Glutamatergic neuron (in vitro differentiated cells): ENCODE measurements at places on chromosomes 11 and 22.

GRCh38 chr11:62144641-62145255, 20.9 kb downstream of the INCENP start:
- DNase-seq = no peak

DNA sequence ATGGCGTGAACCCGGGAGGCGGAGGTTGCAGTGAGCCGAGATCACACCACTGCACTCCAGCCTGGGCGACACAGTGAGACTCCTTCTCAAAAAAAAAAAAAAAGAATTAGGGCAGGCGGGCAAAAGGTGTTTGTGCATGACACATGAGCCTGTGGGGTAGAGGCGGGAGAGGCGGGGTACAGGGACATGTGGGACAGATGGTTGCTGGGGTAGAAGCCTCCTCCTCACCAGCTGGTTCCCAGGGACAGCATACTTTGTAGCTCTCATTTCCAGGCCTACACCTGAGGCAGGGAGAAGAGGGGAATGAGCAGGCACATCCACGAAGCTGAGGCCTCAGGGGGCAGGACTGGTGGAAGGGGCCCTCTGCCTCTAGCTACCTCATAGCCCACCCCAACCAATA, 23.7 kb downstream of the YWHAH start:
- no peak for DNase-seq

DNA sequence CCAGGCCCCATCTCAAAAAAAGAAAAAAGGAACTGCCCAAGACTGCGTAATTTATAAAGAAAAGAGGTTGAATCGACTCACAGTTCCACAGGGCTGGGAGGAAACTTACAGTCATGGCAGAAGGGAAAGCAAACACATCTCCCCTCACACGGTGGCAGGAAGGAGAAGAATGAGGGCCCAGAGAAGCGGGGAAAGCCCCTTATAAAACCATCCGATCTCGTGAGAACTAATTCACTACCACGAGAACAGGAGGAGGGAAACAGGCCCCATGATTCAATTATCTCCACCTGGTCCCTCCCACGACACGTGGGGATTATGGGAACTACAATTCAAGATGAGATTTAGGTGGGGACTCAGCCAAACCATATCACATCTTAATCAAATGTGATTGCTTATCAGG, 82.2 kb downstream of the BUD13 start:
- no peak for DNase-seq

DNA sequence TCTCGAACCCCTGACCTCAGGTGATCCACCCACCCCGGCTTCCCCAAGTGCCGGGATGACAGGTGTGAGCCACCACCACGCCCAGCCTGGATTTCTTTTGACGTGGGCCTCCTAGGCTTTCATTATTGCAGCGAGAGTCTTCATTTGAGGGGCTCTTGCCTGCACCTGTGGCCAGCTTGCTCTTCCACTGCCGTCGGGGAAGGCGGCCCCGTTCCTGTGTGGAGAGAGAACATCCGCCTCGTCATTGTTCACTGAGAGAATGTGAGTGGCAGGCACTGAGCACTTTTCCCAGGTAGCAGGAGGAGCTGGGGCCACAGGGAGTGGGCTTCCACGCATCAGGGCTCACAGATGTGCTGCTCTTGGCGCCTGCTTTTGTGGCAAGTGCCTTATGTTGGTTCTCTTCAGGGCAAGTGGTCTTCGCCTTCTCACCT, 365.0 kb downstream of the TBC1D22A start:
- peak; percentile 14 for DNase-seq

DNA sequence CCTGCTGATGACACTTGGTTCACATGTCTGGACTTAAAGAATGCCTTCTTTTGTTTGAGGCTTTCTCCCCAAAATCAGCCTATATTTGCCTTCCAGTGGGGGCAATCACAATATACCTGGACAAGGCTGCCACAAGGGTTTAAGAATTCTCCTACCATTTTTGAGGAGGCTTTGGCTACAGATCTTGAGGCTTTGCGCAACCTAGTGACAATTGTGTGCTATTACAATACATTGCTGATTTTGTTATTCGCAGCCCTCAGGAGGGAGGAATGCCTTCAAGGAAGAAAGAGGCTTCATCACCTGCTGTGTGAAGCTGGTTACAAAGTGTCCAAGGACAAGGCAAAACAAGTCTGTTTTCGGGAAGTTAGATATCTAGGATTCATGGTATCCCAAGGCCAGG, 50.8 kb upstream of the OR4C15 start:
- no peak for DNase-seq

DNA sequence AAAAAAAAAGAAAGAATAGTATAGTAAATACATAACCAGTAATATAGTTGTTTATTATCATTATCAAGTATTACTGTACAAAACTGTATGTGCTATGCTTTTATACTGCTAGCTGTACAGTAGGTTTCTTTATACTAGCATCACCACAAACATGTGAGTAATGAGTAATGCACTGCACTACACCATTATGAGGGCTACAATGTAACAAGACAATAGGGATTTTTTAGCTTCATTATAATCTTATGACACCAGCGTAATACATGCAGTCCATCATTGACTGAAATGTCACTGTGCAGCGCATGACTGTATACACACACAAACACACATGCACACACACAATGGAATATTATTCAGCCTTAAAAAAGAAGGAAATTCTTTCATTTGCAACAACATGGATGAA, 111.5 kb upstream of the ZBED5 start:
- DNase-seq = no peak

DNA sequence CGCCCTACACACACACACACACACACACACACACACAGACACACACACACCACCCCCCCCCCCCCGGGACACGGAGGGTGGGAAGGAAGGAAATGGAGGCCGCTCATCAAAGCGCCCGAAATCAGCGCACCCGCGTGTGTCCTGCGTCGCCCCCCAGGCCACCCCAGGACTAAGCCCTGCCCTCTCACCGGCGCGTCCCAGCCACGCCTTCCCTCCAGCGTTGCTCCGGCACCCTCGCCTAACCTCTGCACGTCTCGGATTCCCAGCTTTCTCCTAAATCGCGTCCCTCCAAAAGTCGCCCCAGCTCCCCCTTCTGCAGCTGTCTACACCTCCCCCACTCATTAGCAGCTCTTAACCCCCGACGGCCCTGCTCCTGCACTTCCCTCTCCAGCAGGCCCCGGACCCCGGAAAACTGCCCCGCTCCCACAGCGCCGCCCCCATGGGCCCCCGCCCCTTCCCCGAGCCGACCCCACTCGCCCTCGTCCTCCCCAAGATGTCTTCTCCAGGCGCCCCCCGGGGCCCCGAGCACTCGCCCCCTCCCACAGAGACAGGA, 557 bp downstream of the PACSIN2 start:
- DNase-seq = peak; percentile 52

DNA sequence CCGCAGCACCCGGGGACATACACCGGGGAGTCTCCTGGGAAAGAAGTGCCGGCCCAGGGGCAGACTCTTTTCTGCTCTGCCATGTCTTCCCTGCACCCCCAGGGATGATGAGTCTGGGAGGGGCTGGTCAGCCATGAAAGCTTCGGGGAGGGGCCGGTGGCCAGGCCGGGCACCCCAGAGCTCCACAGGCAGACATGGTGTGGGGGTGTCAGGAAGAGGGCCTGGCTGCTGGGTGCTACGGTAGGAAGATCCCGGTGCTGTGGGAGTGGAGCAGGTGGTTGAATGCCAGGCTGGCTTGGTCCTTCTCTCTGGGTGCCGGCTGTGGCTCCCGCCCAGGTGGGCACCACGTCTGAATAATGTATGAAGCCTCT, 17.4 kb downstream of the LSP1 start:
- DNase-seq = no peak

GRCh38 chr11:93988455-93988854, 32.7 kb upstream of the HEPHL1 start:
- DNase-seq = no peak

DNA sequence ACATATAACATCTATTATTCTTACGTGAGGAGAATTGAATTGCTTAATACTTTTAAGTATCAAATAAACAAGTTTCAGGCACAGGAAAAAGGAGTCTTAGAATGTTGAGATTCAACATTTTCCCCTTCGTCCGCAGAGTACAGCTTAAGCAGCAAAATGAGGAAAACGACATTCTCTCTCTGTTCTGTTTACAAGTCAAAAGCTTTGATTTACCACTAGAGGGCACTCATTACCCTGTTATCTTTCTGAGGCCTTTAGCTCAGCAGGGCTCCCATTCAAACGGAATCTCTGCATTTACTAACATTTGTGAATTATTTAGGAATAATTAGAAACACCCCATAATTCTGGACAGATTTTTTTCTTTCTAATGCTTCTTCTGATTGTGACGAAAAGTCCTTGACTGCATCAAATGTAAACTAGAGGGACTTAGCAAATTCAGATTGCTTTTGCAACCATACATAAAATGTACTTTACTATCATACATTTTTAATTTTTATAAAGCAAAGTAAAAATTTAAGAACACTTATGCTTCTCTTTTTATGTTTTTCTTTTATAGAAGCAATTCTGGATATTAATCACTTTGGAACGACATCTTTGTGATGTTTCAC, 75.0 kb downstream of the JRKL start:
- DNase-seq = no peak

GRCh38 chr11:76835036-76835435, 25.7 kb upstream of the ACER3 start:
- DNase-seq = no peak

GRCh38 chr11:107848345-107848744, 10.2 kb downstream of the SLC35F2 start:
- no peak for DNase-seq

DNA sequence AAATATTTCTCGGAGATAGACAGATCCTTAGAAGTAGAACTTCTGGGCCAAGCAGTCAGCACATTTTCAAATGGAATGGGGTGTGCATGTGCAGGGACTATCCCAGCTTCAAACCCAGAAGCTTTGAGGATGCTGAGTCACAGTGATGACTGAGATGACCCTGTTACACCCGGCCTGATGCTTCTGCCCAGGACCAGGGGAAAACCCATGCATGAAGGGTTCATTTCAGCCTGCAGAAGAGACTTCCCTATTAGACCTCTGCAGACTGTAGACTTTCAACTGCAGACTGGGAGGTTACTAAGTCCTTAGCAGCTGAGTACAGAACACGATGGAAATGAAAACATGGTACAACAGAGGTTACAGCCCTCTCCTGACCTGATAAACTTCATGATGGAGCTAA, 3.6 kb upstream of the OR2AT4 start:
- no peak for DNase-seq
